ENCODE measurements at places on chromosomes 5 and 9.

GRCh38 chr5:117805058-117805457 is 1183.3 kb downstream of the DTWD2 start:
- no peak for DNase-seq

DNA sequence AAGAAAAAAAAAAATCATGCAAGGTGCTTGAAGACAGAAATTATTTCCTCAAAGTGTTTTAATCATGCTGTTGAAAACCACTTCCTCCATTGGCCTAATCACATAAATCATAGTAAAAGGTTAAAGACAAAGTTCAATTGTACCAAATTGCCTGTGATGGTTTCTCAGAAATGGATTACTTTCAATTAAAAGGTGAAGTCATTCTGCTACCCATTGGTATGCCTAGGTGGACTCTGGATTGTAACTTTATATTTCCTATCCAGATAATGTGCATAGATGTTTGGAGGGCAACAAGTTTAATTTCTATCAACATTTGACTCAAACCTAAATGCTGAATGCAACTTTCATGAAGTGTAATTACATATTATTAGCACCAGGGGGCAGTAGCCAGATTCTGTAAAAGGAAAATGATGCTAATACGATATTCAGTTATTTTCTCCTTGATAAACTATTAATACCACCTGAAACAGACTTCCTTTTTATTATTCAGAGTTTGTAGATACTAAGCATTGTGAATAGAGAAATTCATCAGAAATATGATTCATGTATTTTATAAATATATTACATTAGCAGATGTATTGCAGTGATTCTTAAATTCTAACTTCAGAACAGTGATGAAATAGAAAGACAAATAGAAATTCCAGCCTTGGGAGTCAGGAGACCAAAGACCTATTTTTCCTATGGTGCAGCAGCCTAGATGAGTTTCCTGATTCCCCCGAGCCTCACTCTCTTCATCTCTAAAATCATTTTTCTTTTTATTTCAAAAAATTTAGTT is 148.2 kb downstream of the CAAP1 start:
- no peak for DNase-seq

DNA sequence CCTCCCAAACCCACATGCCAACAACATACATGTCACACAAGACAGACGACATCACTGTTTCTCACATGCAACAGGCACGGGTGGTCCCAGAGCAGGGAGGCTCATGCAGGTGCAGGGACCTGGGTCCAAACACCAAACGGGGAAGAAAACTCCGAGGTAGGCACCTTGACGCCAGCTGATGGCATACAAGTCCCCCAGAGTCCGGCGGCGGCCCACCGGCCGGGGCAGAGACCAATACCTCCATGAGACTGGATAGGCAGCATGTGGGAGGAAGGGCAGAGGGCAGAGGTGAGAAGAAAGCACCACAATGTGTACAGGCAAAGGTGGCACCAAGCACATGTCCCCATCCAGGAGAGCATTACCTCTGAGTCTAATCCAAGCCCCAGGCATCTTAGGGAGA is 73.0 kb upstream of the UBTD2 start:
- DNase-seq = no peak

GRCh38 chr5:172156541-172156994 is 31.5 kb downstream of the STK10 start:
- no peak for DNase-seq

DNA sequence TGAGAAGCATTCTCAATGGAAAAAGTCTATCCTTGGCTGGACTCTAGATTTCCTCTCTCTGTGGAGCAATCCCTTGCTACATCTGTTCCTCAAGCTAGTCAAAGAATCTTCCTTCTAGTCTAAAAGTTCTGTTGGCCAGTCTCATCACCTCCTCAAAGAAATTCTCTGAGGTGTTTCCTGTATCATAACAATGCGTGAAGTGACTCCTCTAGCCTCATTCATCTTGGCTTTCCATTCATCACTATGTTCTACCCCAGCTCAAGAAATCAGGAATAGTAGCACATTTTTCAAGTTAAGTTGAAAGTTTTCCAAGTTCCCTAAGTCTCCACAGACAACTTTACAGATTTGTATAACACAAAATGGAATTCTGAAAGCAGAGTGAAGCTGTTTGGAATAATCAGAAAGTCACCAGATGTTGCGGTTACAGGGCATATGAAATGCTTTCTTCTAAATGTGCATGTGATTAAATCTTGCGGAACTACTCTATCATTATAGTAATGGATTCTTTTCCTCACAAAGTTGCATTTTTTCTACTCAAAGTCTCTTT is 176.6 kb upstream of the FREM1 start:
- DNase-seq = no peak

DNA sequence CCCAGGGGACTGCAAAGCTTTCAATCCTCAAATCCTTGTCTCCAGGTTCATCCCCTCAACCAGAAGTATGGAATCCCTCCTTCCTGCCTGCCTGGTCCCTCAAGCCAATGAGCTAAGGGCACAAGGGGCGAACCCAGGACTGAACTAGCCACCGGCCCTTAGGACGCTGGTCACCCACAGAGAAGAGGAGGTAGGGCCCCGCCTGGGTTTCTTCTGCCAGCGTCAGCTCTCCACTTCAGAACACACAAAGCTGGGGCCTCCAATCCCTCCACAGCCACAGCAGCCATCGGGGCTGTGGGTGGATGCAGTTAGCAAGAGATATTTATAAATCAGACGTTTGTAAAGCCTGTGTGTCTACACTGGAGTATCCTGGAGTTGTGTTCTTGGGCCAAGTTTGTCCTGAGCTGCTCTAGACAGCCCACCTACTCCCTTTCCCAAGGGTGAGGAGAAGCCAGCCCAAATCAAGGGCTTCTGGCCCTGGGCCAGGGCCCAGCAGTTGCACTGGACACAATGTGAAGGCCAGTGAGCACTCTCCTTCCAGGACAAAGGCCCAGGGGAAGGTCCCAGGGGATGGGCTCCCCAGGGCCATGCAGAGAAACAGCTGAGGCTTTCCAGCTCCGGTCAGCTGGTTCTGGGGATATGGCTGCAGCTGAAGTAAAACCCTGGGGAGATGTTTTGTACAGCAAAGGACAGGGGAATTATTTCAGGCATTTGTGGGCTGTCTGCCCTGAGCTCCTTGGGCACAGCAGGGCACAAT is 18.9 kb downstream of the AMBP start:
- DNase-seq = no peak

- no peak for DNase-seq
These were observed 38.1 kb downstream of the ITGA1 start for GRCh38 chr5:52825826-52826225.

DNA sequence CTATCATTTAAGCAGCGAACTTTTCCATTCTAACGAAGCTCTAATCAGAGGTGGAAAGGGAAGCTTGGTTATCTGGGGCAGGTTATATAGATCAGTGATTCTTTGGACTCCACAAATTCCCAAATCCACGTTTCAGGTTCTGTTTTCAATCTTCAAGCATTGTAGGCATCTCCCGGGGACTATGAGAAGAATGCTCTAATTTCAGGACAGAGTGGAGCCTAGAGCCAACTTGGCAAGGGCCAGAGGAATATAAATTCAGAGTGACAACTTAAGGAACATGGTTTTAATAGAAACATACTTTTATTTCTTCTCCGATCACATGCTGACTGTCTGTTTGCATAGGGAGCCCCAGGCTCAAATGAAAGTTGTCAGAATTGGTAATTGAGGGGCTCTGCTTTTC is 514.0 kb upstream of the KLF4 start:
- DNase-seq = no peak

- no peak for DNase-seq
These were observed 420.8 kb downstream of the CHSY3 start for GRCh38 chr5:130324953-130325671.

- DNase-seq = no peak
These were observed 488.0 kb downstream of the PRELID2 start for GRCh38 chr5:145347026-145347616.

DNA sequence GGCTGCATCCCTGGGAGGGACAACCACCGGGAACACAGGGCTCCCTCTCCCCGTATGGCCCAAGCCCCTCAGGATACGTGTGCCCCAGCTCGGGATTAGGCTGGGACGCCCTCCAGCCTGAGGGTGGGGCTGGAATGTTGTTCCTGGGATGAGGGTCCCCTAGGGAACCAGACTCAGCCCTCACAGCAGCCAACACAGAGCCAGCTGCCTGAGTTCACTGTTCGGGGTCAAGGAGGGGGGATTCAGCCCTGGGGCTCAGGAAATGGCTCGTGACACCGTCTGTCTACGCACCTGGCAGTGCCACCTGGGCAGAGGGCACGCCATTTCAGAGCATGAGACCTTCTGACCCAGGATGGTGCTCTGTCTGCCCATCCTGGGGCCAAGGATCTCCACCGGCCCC is 8.9 kb downstream of the RNF44 start:
- no peak for DNase-seq

- DNase-seq = no peak
These were observed 100.4 kb upstream of the DAP start for GRCh38 chr5:10861423-10861790.

DNA sequence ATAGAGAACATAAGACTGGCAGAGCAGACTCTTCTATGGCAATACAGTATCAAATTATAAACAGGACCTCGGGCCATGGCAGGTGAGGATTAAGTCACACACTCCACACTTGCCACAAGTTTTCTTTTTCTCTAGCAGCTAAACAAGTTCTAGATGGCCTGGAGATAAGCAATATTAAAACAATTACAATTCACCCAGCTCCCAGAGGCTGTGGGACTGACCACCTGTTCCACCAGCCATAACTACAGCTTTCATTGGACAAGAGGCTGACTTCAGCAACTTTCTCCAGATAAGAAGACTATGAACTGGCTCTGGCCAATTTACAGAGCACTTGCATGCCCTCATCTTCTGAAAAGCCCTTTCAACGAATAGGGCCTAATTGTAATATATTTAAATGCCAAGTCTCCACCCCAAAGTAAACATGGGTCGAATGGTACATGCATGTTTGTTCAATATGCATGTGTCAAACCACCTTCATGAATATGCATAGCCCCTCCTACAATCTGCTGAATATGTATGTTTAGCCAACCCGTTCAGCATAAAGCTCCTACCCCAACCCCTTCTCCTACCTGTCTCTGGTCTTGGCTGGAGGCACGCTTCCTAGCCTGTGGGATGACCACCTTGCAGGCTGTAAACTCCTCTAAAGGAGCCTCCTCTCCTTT is 6.1 kb upstream of the CFAP157 start:
- no peak for DNase-seq

- DNase-seq = no peak
These were observed 17.4 kb downstream of the C9orf85 start for GRCh38 chr9:71928806-71929205.

GRCh38 chr9:124004593-124004992 is 7.0 kb upstream of the LHX2 start:
- DNase-seq = no peak

- DNase-seq = no peak
These were observed 33.2 kb downstream of the F2RL2 start for GRCh38 chr5:76590027-76590426.

GRCh38 chr5:79069488-79070349 is at the start of the genes BHMT2 and DMGDH:
BHMT2 (plus strand) TSS chr5:79069767; CDS start chr5:79069783, 16 bp downstream.
DMGDH (minus strand) TSS chr5:79069674; CDS start chr5:79069620, 54 bp downstream.
- DNase-seq = no peak

GRCh38 chr5:73415617-73416016 is 33.0 kb downstream of the FOXD1 start:
- no peak for DNase-seq

GRCh38 chr9:37760416-37761161 is 7.0 kb downstream of the TRMT10B start:
- no peak for DNase-seq

- no peak for DNase-seq
These were observed 11.1 kb downstream of the FCN2 start for GRCh38 chr9:134891713-134892112.

DNA sequence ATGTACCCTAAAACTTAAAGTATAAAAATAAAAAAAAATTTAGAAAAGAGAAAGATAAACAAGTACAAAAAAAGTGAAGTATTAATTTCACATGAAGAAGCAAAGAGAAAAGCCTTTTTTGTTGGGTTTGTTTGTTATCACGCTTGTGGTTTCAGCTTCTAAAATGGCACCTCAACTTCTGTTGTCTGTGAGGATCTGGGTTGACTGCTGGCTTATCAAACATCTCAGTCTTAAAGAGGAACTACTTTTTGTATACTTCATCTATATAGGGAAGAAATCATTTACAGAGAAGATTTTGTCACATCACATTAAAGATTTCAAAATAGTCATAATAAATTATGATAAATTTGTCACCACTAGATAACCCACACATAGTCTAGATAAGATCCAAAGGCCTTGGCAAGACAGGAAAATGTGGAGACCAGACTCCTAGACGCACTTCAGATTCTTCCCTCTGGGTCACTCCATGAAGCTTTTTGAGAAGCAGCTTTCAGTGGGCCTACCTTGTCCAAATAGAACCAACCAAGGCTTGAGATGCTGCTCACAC is 8.8 kb upstream of the ADGRV1 start:
- no peak for DNase-seq

DNA sequence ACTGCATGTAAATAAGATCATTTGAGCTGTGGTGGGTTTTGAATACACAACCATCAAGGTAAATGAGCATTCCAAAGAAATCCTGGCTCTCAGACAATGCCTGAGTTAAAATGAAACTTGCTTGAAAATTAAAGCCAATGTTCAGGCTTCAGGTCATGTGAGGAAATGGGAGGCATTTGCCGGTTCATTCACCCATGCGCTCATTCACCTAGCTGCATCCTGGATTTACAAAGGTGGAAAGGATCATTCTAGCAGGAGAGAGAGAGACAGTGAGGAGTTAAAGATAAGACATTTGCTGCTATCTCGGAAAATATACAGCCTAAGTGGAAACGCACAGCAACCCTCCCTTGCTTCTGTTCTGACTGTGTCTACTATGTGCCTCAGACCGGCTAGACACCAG is 143.8 kb upstream of the KLF4 start:
- DNase-seq = no peak

DNA sequence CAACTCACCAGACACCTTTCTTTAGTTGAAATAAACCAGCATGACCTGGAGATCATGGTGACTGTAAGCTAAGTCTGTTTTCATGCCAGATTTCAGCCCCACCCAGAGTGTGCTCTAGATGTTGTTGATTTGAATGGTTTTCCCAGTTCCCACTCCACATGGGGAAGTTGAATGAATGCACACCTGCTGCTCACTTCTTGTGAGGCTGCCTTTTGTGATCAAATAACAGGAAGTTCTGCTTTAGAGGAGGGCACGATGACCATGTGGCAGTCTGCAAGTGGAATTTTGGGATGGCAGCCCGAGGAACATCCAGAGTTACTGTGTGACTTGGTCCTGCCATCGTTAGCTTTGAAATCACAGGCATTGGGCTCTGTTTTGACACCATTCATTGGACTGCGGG is 18.7 kb downstream of the SLC46A2 start:
- no peak for DNase-seq

GRCh38 chr5:99129768-99130501 is 201.1 kb upstream of the CHD1 start:
- DNase-seq = no peak

GRCh38 chr5:38330207-38330606 is 71.8 kb downstream of the EGFLAM start:
- DNase-seq = no peak

- DNase-seq = no peak
These were observed 16.3 kb downstream of the XRCC4 start for GRCh38 chr5:83093692-83094091.

DNA sequence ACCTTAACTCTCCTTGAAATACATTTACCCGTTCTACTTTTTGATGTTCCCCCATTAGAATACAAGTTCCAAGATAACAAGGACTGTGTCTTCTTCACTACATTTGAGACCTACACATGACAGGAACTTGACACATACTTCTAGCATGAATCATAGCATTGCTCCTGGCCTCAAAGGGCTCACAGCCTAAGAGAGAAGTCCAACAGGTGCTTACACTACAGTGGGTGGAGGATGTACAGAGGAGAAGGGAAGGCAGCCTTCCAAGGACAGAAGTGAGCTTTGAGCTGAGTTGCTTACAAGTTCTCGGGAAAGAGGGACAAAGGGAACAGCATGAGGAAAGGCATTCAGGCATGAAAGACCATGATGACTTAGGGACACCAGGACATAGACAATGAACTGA is 56.9 kb upstream of the MSX2 start:
- no peak for DNase-seq
